Astrocyte of the spinal cord (primary cell): ENCODE measurements at places on chromosomes 5 and 9.

- peak; percentile 7 for DNase-seq
Measured at GRCh38 chr5:75281716-75282465, 45.2 kb upstream of the ANKRD31 start.

DNA sequence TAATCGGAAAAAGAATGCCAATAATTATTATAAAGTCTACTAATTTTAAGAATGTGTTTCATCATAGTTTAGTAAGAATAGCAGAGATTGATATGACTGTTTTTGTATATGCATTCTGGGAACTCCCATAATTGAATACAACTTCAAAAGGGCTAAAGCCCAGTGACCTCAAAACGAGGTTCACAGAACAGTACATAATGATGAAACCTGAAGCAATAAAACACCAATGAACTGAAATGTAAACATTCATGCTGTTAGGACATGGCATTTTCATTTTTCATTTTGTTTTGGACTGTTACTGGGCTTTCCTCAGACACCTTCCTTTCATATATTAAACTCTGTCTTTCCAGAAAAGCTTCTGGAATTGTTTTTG lies 684 bp upstream of the JMY start:
- DNase-seq: peak; percentile 49

GRCh38 chr5:107821288-107821687 lies 150.6 kb upstream of the EFNA5 start:
- no peak for DNase-seq

- peak; percentile 58 for DNase-seq
Measured at GRCh38 chr5:139657363-139658321, 9.5 kb downstream of the CXXC5 start.

GRCh38 chr9:138045541-138046490 lies 168.2 kb downstream of the CACNA1B start:
- DNase-seq: no peak

DNA sequence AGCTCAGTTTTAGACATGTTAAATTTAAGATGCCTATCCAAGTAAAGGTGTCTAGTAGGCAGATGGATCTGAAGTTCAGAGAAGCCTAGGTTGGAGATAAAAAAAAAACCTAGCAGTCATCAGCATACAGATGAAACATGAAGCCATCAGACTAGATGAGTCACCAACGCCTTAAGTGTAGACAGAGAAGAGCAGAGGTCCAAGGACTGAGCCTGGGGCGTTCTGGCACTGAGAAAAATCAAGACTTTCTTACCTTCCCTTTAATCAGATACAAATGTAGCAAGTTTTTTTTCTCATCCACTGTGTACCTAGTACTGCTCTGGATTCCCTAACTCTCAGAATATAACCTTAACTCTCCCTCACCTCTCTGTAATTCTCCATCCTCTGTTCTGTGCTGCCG lies 97.3 kb downstream of the SIL1 start:
- DNase-seq: peak; percentile 61

DNA sequence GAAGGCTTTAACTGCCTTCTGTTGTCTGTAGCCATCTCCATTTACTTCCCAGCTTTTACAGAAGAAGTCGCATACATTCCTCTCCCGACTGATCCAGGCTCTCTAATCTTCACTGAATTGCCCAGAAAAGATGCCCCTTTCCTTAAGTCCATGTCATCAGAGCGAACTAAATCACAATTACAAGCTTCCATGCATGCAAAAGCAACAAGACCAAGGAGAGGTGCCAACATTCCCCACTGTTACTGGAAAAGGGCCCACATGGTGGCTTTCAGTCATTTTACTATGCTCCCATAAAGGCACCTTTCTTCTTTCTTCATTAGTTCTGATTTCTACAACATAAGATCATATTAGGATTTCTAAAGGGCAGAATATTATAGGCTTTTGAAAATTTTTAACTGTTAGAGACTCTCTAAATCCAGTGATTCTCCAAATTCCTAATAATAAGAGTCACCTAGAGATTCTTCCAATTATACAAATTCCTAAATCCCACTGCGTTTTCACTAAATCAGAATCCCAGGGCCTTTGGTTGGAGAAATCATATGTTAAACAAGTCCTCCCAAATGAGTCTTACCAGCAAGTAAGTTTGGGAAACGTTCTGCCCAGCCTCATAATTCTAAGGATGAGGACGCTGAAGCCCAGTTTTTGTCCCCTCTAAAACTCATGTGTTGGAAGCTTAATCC lies 17.0 kb upstream of the ZFR start:
- no peak for DNase-seq

- DNase-seq: no peak
Measured at GRCh38 chr5:2529371-2530092, 221.9 kb downstream of the IRX2 start.

DNA sequence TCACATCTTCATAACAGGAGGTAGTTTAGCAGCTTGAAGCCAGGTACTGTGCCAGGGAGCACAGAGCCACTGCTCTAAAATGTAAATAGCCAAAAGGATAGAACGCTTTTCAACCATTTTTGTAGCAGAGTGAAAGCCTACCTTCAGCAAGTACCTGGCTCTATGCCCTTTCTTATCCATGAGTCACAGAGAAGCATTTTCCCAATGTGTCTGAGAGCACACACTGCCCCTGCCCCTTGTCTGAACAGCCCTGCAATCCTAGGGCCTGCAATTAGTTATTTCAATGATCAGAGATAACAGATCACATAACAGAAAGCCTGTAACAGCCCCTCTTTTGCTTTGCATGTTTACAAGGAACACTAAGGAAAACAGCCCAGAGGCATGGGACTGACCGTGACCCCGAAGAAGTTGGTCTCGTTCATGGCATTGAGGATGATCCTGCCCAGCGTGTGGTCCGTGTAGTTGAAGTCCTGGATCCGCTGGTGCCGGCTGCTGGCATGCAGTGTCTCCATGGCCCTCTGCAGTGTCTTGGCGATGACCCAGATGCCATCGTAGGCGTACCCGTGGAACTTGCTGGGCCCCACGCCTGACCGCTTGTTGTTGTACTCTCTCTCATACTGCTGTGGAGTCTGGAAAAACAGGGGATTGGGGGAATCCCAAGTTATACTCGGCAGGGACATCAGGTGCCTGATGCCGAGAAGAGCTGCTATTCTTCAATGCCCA lies 198.3 kb upstream of the TBC1D2 start:
- peak; percentile 10 for DNase-seq

DNA sequence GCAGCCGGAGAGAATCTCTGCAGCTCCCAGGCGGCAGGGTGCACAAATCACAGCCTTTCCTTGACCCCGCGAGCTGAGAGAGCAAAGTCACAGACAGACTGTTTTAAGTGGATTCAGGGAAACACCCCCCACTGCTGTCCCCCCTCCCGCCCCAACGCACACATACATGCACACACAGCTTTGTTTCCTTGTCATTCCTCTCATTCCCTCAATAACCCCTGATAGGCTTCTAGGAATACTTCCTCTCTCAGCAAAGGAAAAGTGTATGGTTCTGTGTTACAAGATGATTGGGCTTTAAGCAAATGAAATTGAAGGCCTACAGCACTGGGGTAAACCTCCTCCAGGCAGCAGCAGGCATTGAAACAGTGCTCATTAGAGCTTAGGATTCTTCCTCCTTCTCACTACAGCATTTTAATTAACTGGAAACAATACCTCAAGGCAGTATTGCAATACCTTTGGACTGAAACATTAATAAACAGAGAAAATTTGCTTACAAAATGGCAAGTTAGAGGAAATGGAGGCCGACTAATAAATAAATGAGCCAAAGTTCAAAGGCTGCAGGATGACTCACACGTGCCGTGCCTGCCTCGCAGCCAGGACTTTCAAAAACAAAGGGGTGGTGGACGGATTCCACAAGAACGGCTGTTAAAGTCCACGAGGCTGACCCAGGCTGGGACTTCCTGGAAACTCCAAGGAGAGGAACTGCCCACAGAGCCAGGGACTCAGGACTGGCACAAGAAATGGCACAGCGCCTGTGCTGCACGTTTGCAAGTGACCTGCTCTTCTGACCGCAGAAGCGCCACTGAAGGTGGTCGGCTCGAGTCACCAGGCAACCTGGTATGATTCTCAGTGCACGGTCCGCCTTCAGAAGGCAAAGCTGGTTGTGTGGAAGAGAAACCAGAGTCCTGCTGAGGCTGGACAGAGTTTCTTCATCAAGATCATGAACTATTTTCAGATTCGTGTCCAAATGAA lies 236.2 kb downstream of the SYK start:
- peak; percentile 84 for DNase-seq

DNA sequence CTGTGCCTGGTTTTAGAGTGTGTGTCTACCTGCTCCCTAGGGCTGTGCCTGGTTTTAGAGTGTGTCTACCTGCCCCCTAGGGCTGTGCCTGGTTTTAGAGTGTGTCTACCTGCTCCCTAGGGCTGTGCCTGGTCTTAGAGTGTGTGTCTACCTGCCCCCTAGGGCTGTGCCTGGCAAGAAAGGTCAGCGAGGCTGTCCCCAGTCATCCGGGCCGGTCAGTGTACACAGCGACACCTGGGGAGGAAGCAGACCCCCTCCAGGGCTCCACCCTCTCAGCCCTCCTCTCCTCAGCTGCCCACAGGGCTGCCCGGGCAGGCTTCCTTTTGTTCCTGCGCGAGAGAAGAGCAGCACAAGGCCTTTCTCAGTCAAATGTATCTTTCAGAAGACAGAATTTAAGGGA lies 4.1 kb downstream of the NRARP start:
- DNase-seq: no peak

GRCh38 chr9:95649801-95650213 lies 133.0 kb upstream of the PTCH1 start:
- no peak for DNase-seq

- DNase-seq: no peak
Measured at GRCh38 chr5:97010606-97011005, 74.7 kb downstream of the LNPEP start.

- DNase-seq: no peak
Measured at GRCh38 chr5:78242001-78242400, 52.5 kb downstream of the AP3B1 start.

GRCh38 chr5:66198837-66199236 lies 54.7 kb downstream of the SREK1 start:
- no peak for DNase-seq

GRCh38 chr9:89748831-89749499 lies 144.2 kb downstream of the GADD45G start:
- DNase-seq: no peak

DNA sequence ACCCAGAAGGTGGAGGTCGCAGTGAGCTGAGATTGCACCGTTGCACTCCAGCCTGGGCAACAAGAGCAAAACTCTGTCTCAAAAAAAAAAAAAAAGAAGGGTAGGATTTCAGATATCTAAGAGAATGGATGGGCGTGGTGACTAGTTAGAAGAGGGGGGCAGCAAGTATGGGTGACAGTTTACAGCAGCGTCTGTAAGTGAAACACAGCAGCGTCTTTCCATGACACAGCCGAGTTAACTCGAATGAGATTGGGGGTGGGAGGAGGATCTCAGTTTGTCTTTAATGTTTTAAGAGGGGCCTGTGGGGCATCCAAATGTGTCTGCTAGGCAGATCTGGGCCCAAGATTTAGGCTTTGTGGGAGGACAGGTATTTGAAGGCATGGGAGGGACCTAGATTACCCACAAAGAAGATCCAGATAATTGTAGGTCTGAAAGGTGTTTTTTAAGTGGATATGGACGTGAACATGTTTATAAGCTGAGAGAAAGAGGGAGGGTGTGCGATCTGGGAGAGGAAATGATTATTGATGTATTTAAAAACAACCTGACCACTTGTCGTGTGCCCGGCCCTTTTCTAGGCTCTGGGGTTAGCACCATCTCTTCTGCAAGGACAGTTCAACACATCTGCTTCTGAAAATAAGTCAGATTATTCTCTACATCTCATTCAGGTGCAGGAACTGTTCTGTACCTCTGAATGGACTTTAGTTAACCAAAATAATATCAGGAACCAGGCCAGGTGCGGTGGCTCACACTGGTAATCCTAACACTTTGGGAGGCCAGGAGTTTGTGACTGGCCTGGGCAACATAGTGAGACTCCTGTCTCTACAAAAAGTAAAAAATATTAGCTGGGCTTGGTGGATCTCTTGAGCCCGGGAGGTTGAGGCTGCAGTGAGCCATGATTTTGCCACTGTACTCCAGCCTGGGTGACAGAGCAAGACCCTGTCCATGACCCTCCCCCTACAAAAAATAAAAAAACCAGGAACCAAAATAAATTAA lies 2.5 kb downstream of the CEP78 start:
- DNase-seq: no peak

- DNase-seq: peak; percentile 38
Measured at GRCh38 chr5:150209099-150209635, 19.3 kb downstream of the SLC6A7 start.

DNA sequence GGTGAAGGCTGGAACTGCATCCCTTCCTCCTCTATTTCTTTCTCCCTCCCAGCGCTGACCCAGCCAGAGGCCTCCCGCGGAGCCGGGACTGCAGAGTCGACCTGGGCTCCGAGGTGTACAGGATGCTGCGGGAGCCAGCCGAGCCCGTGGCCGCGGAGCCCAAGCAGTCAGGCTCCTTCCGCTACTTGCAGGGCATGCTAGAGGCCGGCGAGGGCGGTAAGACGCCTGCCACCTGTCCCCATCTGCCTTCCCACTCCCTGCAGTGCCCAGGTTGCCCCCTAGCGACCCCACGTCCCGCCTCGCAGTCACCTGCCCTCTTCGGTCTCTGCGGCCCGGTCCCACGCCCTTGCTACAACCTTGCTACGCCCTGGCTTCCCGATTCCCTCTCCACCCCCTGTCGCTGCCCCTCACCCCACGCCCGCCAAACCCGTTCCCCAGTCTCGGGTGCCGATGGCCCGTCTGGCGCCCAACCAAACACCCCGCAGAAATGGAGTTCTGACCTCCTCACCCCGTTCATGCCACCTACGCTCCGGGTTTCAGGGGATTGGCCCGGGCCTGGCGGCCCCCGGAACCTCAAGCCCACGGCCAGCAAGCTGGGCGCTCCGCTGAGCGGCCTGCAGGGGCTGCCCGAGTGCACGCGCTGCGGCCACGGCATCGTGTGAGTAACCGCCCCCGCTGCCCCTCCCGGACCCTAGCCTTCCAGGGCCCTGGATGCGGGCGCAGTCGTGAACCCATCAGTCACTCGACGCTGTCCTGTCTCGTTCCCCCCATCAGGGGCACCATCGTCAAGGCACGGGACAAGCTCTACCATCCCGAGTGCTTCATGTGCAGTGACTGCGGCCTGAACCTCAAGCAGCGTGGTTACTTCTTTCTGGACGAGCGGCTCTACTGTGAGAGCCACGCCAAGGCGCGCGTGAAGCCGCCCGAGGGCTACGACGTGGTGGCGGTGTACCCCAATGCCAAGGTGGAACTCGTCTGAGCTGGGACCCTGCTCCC lies 14.1 kb downstream of the PDLIM4 start:
- no peak for DNase-seq

DNA sequence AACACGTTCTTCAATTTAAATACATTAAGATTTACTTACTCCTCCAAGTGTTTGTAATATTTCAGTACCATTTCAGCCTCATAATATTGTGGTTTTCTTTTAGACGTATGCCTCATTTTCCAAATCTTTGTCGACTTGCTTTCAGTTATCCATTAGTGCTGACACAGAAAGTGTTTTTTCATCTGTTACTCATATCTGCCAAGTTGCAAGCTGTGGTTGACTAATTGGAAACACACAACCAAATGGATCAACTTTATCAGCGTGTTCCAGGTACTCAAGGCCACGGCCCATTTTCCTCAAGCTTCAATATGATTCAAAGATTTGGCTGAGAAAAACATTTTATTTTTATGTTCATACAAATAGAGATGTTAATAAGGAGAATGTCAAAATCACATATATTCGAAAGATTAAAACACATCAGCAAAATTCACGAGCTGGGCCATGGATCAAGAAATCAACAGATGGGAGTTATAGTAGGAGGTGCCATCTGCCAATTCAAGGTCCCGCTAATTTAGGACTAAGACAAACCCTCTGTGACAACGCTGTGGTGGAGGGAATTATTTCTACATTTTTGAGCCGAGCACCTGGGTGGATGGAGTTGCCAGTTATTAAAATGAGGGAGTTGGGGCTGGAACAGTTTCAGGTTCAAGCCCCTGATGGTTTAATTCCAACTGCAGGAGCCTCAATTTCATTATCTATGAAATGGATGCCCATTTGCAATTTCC lies 27.2 kb upstream of the CCNJL start:
- no peak for DNase-seq
